ENCODE measurements at places on chromosomes 2 and 18. TPM values are rescaled to one million over a fixed set of nuclear protein-coding genes. Genes with fewer than 3 reads are reported as not detected.

The FOXD4L1 gene
- total RNA-seq, result 0.47 TPM

The RGPD8 gene
- 13.7 TPM for total RNA-seq

The SPHKAP gene
- total RNA-seq, result not detected

The DES gene
- total RNA-seq, result not detected

The AOX1 gene
- not detected for total RNA-seq

The FAM124B gene
- total RNA-seq, result 0.34 TPM

- no peaks in the 10 kb centered on the region for H3K27me3 ChIP-seq
- peak overlapping the region; percentile 97 for H3K4me3 ChIP-seq
- H3K27ac ChIP-seq, result peak overlapping the region; percentile 99
- DNase-seq, result peak; percentile 64
- peaks cover 45% of the 10 kb centered on the region for H3K36me3 ChIP-seq
Observed at GRCh38 chr2:234495251-234496054, 1.4 kb downstream of the ARL4C start.

GRCh38 chr2:128801576-128801975 is 482.9 kb upstream of the HS6ST1 start:
- no peaks in the 10 kb centered on the region for H3K36me3 ChIP-seq
- H3K4me1 ChIP-seq, result no peaks in the 10 kb centered on the region
- no peak for DNase-seq
- H3K4me3 ChIP-seq, result no peak overlapping the region
- peaks cover 9% of the 10 kb centered on the region for H3K27me3 ChIP-seq

GRCh38 chr2:190911813-190912212 is 31.2 kb downstream of the GLS start:
- no peak overlapping the region for H3K4me3 ChIP-seq
- peaks cover 23% of the 10 kb centered on the region for H3K4me1 ChIP-seq
- peaks cover 37% of the 10 kb centered on the region for H3K36me3 ChIP-seq
- H3K27ac ChIP-seq, result no peak overlapping the region
- DNase-seq, result no peak

DNA sequence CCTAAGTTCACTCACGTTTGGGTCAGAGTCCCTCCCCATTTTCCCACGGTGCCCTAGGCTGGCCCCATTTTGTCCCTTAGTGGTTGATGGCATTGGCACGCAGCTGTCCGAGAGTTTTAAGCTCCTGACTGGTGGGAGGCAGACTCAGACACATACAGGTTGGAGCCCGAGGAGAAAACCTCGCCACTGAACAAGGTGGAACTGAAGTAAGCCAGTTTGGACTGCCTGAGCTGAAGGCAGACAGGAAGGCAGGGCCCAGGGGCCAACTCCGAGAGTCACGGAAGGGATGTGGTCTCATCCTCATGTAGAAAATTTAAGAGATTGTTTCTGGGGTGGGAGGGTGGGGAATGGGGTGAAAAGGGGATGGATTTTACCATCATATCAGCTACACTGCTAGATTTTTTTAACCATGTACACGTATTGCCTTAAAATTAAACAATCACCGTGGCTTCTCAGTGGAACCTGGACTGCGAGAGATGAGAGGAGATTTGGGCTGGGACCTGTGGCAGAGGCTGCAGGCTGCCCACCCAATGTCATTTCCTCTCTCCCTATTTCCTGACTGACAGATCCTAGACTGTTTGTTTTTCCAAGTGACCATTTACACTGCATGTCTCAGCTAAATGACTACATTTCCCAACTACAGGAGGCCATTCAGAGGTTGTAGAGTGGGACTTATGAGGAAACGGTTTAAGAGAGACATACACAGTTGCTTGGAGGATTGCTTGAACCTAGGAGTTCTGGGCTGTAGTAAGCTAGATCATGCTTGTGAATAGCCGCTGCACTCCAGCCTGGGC is 19.4 kb upstream of the NMUR1 start:
- H3K4me3 ChIP-seq, result no peak overlapping the region
- no peak overlapping the region for H3K27ac ChIP-seq
- peaks cover 36% of the 10 kb centered on the region for H3K4me1 ChIP-seq

DNA sequence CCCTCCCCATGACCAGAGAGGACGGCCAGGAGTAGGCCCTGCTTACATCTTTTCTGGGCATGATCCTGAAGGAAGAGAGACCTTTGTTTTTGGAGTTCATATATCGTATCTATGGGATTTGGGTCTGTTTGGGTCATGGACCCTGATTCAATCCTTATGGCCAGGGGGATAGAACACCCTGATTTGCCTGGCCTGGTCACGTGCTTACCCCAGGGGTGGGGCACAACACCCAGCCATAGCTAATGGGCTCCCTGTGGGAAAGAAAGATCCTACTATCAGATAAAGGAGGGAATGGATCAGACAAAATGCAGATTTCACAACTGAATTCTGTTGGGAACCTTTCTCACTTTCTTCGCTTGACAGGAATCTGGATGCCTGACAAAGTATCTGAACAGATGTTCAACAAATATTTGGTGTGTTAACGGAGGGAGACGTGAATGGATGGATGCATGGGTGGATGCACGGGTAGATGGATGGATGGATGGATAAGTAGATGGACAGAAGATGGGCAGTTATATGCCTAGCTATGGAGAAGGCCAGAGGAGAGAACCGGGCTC is 155.9 kb downstream of the KLHL29 start:
- H3K27me3 ChIP-seq, result no peaks in the 10 kb centered on the region
- H3K27ac ChIP-seq, result no peak overlapping the region
- H3K36me3 ChIP-seq, result no peaks in the 10 kb centered on the region
- no peak overlapping the region for H3K4me3 ChIP-seq
- no peak for DNase-seq

DNA sequence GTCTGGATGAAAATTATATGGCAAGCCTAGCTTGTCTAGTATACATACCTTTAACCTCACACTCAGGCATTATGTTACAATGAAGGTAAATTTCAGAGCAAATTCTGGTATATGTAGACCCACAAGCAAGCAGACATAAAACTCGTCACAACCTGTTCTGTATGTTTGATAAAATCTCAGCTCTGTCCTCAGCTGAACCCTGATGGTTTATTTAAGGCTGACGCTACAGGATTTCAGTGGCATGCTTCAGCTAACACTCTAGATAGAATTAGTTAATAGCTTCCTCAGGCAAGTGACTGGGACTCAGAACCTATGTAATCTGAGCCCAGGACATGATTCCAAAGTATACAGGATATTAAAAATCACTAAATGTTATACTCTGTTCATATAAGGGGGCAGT is 68.2 kb upstream of the MC2R start:
- H3K4me3 ChIP-seq, result no peak overlapping the region
- H3K4me1 ChIP-seq, result no peaks in the 10 kb centered on the region
- DNase-seq, result no peak
- H3K27me3 ChIP-seq, result peaks cover 2% of the 10 kb centered on the region

DNA sequence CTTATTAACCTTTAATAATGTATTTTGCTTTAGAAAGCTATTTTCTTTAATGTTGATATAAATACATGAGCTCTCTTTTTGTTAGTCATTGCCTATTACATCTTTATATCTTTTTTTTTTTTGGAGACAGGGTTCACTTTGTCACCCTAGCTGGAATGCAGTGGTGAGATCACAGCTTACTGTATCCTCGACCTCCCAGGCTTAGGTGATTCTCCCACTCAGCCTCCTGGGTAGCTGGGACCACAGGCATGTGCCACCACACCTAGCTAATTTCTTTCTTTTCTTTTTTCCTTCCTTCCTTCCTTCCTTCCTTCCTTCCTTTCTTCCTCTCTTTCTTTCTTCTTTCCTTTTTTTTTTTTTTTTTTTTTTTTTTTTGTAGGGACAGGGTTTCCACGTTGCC is 15.4 kb downstream of the NAB1 start:
- H3K27ac ChIP-seq, result no peak overlapping the region
- H3K4me3 ChIP-seq, result no peak overlapping the region
- DNase-seq, result no peak
- H3K36me3 ChIP-seq, result peaks cover 35% of the 10 kb centered on the region

GRCh38 chr2:107313316-107313715 is 427.3 kb upstream of the ST6GAL2 start:
- no peaks in the 10 kb centered on the region for H3K27me3 ChIP-seq
- no peak overlapping the region for H3K27ac ChIP-seq
- H3K4me3 ChIP-seq, result no peak overlapping the region
- no peak for DNase-seq

- no peak overlapping the region for H3K4me3 ChIP-seq
- DNase-seq, result no peak
- no peak overlapping the region for H3K27ac ChIP-seq
- H3K27me3 ChIP-seq, result peaks cover 23% of the 10 kb centered on the region
- H3K36me3 ChIP-seq, result no peaks in the 10 kb centered on the region
- peaks cover 5% of the 10 kb centered on the region for H3K4me1 ChIP-seq
Observed at GRCh38 chr2:121075641-121076497, 209.1 kb downstream of the TFCP2L1 start.

DNA sequence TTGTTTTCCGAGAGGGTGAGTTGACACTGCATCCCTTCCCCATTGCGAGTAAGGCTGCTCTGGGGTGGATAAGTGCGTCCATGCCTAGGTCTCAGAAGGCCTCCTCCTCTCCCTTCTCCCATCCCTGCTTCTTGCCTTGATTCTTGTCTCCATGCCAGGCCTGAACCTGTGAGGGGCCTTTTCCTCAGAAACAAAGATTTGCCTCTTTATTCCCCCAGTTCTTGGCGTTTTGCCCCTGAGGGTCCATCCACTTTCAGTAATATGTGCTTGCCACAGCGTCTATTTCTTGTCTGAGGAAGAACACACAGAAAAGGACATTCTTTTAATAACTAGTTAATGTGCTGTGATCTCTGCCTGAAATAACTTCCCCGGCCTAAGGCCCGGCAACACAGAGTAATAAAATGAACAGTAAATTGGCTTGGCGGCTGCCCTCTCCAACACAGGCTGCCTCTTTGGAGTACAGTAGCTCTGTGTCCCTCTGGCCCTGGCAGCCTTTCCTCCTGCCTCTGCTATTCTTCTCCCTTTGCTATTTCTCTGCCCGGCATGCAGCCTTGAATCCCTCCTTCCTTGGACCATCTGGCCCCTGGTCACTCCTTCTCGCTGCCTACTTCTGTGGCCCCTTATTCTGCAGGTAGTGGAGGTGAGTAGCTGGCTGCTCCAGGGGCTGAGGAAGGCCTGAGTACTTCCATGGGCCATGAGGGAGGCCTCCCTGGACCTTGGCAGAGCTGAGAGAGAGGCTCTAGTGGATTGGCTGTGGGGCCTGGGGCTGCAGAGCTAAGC is 4.4 kb downstream of the EHD3 start:
- DNase-seq, result no peak
- no peak overlapping the region for H3K4me3 ChIP-seq
- peaks cover 2% of the 10 kb centered on the region for H3K27me3 ChIP-seq
- peaks cover 14% of the 10 kb centered on the region for H3K4me1 ChIP-seq
- H3K27ac ChIP-seq, result no peak overlapping the region

DNA sequence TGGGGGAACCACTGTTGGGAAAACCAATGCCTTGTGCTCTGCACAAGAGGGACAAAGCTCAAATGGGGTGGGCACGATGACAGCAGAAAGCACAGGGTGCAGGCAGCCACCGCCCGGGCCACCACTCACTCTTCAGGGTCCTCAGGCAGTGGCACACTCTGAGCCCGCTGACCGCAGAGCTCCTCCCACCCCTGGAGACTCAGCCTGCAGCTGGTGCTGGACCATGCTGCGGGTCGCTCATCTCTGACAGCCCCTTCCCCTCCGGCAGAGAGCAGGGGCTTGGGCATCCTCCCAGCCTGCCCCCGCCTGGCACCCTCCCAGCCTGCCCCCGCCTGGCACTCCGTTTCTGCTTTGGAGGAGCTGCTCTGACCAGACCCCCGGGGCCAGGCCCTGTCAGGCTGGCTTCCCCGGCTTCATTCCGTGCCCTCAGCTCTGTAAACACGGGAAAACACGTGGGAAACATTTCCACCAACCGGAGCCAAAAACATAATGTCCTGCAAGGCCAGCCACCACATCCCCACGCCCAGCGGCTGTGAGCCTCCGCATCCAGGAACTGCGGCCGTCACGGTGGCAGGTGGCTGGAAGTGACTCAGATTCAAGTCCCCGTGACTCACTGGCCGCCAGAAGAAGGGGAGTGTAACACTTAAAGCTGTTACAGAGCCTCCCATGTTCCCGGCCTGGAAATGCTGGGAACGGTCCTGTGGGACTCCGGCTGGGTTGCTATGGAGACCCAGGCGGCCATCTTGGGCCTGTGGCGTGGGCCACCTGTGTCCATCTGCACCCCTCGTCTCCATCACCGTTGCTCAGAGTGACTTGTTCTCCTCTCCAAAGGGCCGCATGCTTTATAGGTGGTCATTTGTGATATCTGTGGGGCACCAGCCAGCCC is 6.8 kb upstream of the SNED1 start:
- no peaks in the 10 kb centered on the region for H3K36me3 ChIP-seq
- no peak overlapping the region for H3K4me3 ChIP-seq
- DNase-seq, result no peak
- H3K27me3 ChIP-seq, result no peaks in the 10 kb centered on the region
- no peak overlapping the region for H3K27ac ChIP-seq

DNA sequence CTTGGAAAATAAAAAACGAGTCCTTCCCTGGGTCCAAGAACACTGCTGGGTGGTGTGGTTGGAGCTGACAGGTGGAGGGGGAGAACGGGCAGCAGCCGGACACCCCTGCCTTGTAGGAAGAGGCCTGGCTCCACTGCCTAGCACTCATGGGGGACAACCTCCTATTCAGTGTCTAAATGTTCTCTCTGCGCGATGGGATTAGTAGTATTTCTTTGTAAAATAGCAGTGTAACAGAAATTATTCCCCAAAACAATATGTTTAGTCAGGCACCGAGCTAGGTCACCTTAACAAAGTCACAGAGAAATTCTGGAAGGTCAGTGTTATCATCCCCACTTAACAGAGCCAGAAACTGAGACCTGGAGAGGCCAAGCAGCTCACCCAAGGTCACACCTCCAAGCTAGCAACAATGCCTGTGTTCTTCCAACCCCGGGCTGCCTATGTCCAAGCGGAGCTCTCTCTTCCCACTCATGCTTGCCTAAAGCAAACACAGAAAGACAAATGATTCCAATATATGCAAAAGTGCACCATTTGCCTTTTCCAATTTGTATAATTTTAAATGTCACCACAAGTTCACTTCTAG is 68.0 kb downstream of the STEAP3 start:
- H3K36me3 ChIP-seq, result no peaks in the 10 kb centered on the region
- H3K4me3 ChIP-seq, result no peak overlapping the region
- H3K27me3 ChIP-seq, result no peaks in the 10 kb centered on the region
- no peak for DNase-seq
- no peak overlapping the region for H3K27ac ChIP-seq

DNA sequence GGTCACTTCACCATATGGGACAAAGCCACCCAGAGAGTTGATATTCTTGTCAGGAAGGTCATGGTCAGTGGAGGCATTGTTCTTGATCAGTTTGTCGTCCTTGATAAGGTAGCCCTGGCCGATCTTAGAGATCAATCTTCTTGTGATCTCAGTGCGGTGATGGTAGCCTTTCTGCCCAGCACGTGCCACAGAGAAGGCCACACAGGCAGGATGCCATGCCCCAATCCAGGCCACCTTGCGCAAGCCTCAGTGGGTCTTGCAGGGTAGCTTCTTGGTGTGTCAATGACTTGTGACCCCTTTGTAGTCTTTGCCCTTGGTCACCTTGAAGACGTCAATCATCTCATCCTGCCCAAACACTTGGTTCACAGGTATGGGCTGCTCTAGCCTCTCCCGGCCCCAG is 143.9 kb upstream of the ASB18 start:
- H3K27ac ChIP-seq, result no peak overlapping the region
- no peak overlapping the region for H3K4me3 ChIP-seq
- no peaks in the 10 kb centered on the region for H3K36me3 ChIP-seq

All from activated naive CD8-positive, alpha-beta T cell treated with anti-CD3 and anti-CD28 coated beads, Interleukin-2, amount 10 ng/mL, durations not matched to agents 7 days and 5 days (primary cell).